Neural progenitor cell (in vitro differentiated cells): ENCODE measurements at places on chromosomes 2 and 18. TPM values are rescaled to one million over a fixed set of nuclear protein-coding genes. Genes with fewer than 3 reads are reported as not detected.

- no peak for DNase-seq
Observed at GRCh38 chr2:159808032-159808425, 10.0 kb upstream of the CD302 start.

GRCh38 chr2:84029903-84030575 is 429.0 kb downstream of the SUCLG1 start:
- no peak for DNase-seq

DNA sequence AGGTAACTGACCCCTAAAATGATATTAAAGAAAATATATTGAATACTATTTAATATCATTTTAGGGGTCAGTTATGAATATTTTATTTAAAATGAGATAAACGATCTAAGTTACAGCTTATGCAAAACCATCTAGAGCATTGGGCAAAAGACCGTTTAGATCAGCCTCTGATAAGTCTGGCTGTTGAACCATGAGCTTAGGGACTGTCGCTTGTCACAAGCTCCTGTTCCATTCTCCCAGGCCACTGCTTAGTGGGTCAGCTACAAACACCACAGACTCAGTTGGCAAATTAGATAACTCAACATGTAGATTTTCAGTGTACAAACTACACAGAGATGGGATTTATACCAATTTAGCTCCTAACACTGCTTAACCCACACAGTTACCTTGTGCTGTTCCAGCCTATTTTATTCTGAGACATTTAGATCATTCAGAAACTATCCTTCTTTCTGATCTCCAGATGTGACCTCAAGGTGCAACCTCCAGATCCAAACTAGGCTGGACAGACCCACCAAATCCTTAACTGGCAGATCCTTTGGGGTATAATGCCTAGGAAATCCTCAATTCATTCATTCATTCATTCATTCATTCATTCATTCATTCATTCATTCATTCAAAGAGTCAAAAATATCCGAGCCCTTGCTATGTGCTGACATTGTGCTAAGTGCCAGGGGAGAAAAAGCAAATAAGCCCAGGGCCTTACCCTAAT is 82.8 kb downstream of the HRH4 start:
- no peak for DNase-seq

Gene KYNU
- 0.96 TPM in 1 of 2 replicates, not detected in the other for total RNA-seq
